PC-3 (cell line): ENCODE measurements at places on chromosomes 6 and 20.

DNA sequence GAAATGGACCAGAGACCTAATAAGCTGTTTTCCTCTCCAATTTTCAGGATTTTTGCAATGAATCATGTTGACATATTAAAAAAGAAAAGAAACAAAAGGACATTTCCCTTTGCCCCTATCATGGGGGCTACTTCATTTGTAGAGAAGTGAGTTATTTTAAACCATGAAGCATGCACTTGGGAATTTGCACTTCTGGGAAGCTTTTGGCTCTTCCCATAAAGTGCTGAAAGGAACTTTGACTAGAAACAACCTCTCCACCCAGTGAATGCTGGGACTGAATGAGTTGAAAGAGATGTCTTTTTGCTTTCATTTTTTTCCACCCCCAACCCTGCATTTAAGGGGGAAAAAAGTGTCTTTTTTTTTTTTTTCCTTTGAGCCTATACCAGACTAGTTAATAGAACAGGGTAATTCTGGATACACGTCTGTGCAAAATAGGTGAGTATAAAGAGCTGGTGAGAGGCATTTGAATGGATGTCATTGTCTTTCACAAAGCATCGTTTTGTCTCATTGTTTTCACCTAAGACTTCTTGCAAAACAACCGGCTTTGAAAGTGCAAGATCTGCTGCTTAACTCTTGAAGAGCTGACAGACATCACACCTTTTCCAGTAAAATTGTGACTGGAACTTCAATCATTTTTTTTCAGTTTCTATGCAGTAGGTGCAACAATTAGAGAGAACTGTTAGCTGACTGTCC lies 138.7 kb upstream of the BACH2 start:
- no peak for DNase-seq

GRCh38 chr6:117465691-117466090 lies 16.8 kb upstream of the DCBLD1 start:
- no peak for DNase-seq

DNA sequence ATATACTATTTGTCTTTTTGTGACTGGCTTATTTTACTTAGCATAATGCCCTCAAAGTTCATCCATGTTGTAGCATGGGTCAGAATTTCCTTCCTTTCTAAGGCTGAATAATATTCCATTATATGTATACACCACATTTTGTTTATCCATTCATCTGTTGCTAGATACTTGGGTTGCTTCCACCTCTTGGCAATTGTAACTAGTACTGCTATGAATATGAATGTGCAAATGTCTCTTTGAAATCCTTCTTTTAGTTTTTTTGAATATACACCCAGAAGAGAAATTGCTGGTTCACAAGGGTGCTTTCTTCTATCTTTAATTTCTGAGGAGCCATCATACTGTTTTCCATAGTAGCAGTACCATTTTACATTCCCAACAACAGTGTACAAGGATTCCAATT lies 21.3 kb upstream of the MAP7 start:
- no peak for DNase-seq

- DNase-seq: peak; percentile 53
These were observed 133.6 kb downstream of the SYNE1 start for GRCh38 chr6:152503546-152503945.

- no peak for DNase-seq
These were observed 17.4 kb downstream of the PLEKHG1 start for GRCh38 chr6:150617062-150617461.
